ENCODE measurements at places on chromosomes 7 and 10.

- DNase-seq, result no peak
Observed at GRCh38 chr10:34241226-34242000, 573.7 kb downstream of the PARD3 start.

- peak; percentile 40 for DNase-seq
Observed at GRCh38 chr7:100875356-100875751, 451 bp downstream of the SRRT start.

DNA sequence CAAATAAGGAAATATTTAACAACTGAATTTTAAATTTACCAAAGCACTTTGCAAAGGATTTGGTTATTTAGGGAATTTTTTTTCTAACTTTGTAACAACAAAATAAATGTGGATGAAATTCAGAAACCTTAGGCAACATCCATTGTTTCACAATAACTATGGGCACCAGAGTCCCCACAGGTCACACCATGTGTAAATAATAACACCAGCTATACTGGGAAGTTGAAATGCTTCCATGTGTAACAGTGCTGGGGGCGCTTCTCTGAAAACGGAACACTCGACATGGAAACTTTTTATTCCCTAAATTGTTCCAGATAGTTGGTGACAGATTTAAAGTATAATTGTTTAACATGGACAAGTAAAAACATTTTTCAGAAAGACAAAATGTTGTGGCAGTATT, 818.6 kb downstream of the TNS3 start:
- no peak for DNase-seq

DNA sequence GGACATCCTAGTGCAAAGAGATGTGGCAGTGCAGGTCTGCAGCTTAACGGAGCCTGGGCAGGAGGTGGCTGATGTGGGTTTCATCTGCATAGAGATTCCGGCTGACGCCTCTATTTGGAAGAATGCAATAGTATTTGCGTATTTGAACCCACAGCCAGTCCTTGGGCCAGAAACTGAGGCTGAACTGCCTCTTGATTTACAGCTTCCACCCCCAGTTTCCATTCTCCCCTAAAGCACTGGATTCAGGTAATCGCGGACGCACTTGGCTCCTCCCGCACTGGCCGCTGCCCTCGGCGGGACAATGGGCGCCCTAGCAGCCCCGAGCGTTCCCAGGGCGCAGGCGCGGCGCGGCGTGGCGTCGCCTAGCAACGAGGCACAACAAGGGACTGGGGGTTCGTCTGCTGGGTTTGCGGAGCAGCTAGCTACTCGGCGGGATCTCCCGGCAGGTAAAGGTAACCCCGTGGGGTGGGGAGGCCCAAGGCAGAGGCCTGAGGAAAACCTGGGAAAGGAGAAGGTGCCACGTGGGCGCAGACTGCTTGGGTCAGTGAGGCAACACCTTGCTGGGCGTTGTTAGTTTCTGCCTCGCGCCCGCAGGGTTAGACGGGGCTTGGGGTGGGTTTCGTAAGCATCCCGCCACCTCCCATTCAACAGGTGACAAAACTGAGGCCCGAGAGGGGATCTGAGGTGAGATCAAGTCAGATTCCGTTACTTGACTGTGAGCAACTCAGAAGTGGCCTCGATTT, at the start of gene ARMC3:
Gene ARMC3, plus strand, starts transcription at position 393 of the 743 bp plus-strand sequence. CDS start 3,944 bp downstream, outside the sequence.
- peak; percentile 42 for DNase-seq

- no peak for DNase-seq
Observed at GRCh38 chr10:970311-971149, 17.7 kb upstream of the GTPBP4 start.

Data from T-helper 2 cell treated with Interferon-gamma antibody and Interleukin-4, amounts not matched to agents 5 μg/mL and 100 μg/mL, for 36 hours (primary cell).